CD4-positive, alpha-beta T cell treated with Interleukin-15 for 4 hours (primary cell): ENCODE measurements at places on chromosomes 16 and 17.

- DNase-seq = no peak
Observed at GRCh38 chr16:75556431-75556950, 439 bp upstream of the TMEM231 start.

DNA sequence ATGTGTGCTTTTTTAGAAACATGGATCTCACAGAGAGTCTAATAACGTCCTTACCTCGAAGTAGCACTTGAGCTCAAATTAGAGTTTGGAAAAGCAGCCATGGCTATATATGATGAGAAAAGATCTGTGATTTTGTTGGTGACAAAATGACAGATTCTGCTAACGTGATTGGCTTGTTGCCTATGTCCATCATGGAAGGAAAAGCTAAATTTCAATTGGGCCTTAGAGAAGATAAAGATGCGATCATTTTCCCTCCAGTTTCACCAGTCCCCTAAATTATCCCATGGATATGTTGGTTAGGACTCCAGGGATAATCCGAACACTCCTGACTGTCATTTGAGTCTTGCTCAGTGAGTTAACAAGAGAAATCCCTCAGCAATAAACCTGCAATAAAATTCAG lies 175.8 kb downstream of the C16orf95 start:
- no peak for DNase-seq

GRCh38 chr16:4879049-4879448 lies 31.8 kb downstream of the UBN1 start:
- DNase-seq = no peak

DNA sequence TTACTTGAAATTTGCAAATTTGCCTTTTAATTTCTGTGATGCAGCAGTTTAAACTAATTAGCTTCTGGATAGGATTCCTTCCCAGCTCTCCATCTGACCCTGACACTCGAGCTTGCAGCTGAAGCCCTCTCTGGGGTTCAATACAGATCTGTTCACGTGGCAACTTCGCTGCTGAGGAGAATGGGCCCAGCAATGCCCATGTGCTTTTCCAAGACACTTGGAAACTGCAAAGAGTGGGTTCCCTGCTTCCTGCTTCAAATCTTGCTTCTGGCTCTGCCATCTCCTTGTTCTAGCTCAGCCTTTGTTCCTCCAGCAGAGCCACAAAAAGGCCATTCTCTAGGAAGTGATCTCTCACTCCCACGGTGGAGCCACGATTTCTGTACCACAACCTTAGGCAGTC lies 50.0 kb upstream of the IRX6 start:
- DNase-seq = no peak

- DNase-seq = peak; percentile 44
Observed at GRCh38 chr17:50779747-50780353, 12.5 kb upstream of the ANKRD40CL start.

DNA sequence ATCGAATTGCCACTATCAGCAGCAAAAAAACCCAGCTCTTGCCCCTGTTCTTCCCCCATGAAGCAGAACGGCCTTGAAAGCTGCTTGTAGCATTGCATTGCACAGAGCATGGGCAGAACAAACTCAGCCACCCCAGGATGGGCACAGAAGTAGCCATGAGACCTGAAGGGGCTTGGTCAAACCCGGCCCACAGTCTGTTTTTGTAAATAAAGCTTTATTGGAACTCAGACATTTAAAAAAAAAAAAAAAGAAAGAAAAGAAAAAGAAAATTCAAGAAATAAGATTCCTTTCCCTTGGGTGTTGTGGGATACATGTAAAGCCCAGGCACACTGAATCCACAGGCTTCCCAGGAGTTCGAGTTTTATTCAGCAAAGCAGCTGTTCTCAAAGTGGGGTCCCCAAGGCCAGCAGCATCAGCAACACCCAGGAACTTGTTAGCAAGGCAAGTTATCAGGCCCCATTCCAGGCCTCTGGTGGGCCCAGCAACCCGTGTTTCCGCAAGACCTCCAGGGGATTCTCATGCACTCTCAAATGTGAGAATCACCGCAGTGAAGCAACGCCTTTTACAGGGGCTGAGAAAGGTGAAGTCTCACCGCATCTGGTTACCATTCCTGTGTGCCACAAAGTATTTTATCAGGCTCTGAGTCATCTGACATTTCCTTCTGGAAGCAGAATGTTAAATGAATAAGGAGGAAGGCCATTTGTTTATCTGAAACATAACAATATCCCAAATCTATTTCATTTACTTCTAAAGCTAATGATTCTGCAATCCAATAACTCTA lies 108.2 kb downstream of the SLC39A11 start:
- no peak for DNase-seq

DNA sequence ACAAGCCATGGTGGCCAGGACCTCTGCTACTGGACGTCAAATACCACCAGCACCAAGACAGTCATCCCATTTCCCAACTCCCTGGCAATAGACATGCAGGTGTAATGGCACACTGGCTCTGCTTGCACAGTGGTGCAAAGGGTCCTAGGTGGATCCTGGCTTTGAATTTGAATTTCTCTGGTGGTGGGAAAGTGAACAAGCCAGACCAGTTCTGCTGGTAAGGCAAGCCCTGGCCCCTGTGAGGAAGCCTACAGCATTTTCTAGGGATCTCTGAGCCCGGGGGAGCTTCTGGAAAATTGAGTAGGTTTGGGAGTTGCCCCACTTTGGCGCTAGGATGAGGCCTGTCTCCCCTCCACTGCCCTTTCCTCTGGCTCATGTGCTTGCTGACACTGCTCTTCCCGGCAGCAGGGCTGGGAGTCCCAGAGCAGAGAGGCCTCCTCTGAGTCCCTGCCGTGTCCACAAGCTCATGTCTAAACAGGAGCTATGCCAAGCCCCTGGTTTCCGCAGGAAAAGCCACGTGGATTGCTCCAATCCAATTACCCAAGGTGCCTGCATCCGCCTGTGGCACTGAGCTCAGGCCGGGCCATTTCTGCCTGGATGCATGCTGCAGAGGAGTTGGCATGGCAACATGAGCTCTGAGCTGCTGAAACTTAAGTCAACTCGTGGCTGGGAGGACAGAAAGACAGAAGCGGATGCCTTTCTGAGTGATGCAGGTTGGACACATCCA lies 67.0 kb downstream of the PRMT7 start:
- DNase-seq = no peak

DNA sequence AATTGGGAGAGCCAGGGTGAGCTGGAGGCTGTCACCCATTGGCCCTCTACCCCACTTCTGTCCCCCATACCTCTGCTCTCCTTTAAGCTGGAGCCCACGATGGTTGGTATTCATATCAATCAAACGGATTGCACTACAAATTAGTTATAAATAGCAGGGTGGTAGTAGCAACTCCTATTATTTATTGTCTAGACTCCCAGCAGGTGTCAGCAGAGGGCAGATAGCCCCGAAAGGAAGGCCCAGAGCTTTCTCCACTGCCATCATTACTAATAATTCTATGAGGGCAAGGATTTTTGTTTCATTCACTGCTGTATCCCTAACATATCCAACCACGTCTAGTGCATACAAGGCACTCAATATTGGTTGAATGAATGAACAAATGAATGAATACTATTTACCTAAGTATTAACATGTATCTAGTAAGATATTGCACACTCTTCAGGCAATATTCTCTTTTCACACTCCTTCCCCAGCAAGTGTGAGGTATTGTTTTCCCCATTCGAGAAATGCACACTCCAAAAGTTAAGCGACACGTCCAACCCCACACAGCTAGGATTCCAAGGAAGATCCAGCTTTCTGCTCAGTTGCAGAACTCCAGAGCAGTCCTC lies 6.3 kb downstream of the C17orf50 start:
- peak; percentile 21 for DNase-seq

DNA sequence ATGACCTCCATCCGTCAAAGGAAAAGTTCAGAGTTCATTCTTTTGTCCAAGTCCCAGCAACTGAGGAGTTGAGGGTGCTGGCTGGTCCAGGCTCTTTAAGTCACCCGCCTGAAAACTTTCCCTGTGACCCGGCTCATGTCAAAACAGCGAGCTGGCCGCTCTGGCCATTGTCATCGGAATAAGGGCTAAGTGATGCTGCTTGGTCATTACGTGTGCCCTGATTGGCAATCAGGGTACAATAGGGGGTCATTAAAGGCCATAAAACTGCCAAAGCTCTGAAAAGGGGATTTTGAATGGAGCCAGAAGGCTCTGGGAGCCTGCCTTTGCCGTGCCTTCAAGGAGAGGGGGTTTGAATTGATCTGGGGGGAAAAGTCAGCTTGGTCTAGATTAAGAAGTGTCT lies 88.5 kb upstream of the IRX3 start:
- DNase-seq = no peak

- no peak for DNase-seq
Observed at GRCh38 chr17:50558941-50559614, 1.4 kb upstream of the CACNA1G start.

DNA sequence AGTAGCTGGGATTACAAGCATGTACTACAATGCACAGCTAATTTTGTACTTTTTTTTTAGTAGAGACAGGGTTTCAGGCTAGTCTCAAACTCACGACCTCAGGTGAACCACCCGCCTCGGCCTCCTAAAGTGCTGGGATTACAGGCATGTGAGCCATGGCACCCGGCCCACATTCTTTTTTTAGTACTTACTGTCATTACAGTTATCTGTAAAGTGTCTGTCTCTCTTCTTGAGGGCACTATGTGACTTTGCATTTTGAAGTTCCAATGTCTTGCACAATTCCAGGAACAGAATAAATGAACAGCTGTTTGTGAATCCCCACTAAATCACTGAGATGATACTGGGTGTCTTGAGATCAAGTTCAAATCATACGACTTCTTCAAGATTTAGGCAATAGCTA lies 1540.3 kb downstream of the CDH11 start:
- no peak for DNase-seq

DNA sequence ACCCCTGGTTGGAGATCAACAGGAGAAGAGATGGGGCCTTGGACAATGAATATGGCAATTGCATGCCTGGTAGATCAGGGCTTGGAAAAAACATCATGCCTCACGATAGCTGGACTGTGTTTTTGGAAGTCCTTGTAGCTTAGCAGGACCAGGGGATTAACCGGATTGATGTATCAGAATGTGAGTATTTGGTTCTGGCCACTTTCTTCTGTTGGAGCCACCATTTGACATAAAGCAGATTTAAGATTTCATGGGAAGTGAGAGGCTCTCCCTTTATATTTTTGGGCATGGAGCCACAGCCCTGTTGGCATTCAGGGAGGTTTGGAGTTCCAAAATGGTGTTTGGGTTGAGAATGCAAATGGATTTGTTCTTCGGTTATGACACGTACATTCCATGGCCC lies 424.7 kb upstream of the MAF start:
- no peak for DNase-seq

- peak; percentile 45 for DNase-seq
Observed at GRCh38 chr17:77456271-77456950, 315.6 kb downstream of the SEC14L1 start.

- DNase-seq = peak; percentile 58
Observed at GRCh38 chr16:17476414-17477259, 5.9 kb upstream of the XYLT1 start.

GRCh38 chr16:28891964-28892890 lies 13.9 kb downstream of the ATP2A1 start:
- no peak for DNase-seq

- no peak for DNase-seq
Observed at GRCh38 chr16:3152027-3152276, 17.1 kb downstream of the ZNF213 start.

DNA sequence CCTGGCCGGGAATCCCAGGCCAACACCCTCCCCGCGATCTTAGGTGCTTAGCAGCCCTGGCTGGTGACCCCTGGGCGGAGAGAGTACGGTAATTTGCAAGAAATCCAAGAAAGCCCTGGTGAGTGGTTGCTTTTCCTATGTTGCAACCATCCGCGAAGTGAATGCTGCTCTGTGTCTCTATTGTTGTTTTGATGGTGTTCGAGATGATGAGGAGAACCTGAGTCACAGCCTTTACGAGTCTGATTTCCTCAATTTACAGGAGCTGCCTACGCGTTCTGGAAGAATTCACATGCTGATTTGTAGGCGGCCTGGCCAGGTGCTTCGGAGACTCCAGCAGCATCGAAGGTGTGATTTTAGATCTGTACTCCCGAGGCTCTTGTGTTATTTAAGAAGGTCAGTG lies 63.3 kb downstream of the TMEM235 start:
- no peak for DNase-seq

DNA sequence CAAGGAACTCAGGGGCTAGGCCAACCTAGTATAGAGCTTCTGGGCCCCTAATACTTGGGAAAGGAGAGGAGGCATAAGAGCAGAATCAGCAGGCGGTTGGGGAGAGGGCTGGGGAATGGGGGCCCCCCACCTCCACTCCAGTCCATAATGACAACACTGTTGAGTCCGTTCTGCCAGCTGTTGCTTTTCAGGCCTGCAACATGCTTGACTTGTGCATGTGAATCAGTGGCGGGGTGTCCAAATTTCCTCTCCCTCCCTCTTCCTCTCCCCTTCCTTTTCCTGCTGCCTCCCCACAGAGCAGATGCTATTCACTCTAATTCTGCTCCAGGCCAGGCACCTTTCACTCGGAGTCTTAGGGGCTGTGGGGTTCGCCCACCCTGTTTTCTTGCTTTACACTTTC lies 31.7 kb downstream of the SGSM2 start:
- no peak for DNase-seq

GRCh38 chr16:57611181-57611580 lies 17.2 kb upstream of the ADGRG1 start:
- peak; percentile 16 for DNase-seq

DNA sequence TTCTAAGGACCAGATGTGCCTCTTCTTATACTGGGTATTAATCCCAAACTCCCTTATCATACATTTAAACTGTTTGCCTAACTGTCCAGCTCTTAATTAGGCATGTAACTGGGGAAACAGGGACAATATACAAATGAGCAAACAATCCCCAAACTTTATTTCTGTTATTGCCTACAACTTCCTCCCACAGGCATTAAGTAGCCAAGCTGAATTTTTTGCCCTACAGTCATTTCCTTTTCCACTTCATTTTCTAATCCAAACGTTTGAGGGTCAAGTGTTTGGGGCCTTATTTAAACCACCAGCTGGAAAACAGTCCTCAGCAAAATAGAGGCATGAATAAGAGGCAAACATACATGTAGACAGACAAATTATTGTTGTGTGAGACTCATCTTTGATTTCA lies 77.4 kb upstream of the CCL2 start:
- DNase-seq = no peak

GRCh38 chr17:28008513-28008912 lies 34.0 kb upstream of the NLK start:
- no peak for DNase-seq

- DNase-seq = peak; percentile 99
Observed at GRCh38 chr17:47188876-47189731, at the start of gene CDC27. TSS of gene CDC27 (minus strand) at chr17:47189295. CDS start at chr17:47189172, 123 bp downstream.

- DNase-seq = no peak
Observed at GRCh38 chr16:51734220-51734619, 583.1 kb upstream of the SALL1 start.

- no peak for DNase-seq
Observed at GRCh38 chr17:80116276-80116920, 15.0 kb downstream of the GAA start.

DNA sequence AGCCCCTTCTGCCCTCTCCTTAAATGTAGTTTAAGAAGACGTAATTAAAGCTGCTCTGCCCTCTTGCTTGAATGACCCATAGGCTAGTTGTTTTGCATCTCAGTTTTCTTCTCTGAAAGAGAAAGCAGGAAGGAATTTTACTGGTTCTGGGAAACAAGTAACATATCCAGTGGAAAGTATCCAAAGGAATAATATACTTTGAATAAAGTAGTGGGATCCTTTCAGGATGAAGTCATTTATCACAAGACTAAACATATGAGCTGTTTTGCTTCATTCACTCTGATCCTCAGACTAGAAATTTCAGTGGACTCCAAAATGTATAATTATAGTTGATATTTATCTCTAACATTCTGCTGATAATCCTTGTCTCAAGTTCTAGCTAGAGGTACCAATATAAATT lies 1297.6 kb upstream of the GOT2 start:
- no peak for DNase-seq
